ENCODE measurements at places on chromosomes 11 and 22.
A peak's percentile ranks its signal among the peaks of the same experiment; 100 is the strongest.

DNA sequence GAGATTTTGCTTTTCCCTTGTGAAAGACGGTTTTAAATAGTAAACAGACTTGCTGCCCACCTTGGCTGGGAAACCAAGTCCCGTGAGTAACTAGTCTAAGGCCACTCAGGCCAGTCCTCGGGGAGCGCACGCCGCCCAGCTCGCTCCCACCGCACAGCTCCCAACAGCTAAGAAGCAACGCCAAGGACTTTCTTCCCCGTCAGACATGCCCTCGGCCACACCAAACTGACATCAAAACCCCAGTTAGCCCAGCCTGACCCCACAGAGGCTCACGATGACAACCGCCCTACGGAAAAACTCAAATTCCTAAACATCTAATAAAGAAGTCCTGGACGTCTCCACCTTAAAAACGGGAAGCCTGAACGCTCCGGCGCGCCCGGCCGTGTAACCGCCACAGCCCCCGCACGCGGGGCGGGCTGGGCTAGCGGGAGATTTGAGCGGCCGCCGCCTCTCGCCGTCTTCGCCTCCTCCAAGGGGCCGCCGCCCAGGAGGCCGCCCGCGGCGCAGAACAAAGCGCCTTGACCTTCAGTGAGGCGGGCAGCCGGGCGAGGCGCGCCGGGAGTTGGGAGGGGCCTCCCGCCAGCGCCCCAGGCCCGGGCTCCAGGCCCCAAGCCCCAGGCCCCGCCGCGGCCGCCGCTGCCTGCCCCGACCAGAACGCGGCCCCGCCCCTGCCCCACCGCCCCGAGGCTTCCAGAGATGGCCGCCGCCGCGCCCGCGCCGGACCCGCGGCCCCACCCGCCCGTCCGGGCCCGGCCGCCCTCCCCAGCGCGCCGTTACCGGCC is 486 bp downstream of the NAP1L4 start:
- DNase-seq = no peak

GRCh38 chr11:134656861-134657540 is 245.0 kb upstream of the B3GAT1 start:
- DNase-seq = no peak

DNA sequence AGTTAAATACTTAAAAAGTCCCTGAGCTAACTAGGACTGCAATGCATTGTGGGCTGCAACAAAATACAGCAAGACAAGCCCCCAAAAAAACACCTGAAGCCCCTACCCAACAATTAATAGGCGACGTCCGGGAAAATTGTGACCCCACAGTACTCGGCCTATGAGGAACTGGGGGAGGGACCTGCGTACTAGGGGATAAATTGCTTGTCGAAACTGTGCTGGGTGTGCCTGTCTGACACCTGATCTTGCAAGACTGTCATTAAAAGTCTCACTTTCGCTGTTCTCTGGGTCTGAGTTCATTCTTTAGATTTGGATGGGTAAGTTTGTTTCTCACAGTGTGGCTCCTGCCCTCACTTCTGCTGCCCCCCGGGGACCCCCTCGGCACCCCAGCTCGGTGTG is 15.2 kb downstream of the TANGO2 start:
- DNase-seq = no peak

DNA sequence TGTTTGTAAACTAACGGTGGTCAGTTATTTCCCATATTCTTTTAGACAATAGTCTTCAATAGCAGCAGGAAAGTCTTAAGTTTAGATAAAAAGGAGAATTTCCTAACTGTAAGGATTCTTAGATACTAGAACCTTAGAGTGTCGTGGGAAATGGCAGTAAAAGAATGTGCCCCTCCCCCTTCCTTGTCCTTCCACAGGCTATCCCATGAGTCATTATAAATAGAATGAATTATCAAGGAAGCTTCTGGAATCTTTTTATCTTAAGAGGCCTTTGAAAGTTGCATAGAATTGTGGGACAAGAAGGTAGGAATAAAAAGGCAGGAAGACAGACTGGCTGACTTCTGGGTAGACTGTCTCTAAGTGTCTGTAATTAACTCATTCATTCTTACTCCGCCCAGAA is 165.2 kb upstream of the TBCEL start:
- DNase-seq = no peak

GRCh38 chr11:76506833-76507232 is 62.0 kb downstream of the EMSY start:
- DNase-seq = no peak

GRCh38 chr11:77309401-77310085 is 8.1 kb upstream of the GDPD4 start:
- DNase-seq = no peak

DNA sequence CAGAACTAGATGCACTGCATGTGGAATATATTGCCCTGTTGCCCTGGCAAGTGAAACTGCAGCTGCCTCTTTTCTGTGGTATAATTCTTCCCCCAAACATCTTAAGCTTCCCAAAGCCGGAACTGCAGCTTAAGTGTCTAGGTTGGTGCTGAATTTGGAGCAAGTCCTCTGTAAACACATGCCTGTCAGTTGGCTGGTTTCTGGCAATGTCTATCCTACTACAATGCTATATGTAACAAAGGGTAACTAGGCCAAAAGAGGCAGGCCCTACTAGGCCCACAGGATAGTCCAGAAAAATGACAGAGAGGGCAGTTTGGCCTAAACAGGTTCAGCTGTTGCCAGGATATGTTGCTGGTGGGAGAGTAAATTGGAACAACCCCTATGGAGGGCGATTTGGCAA is 27.9 kb downstream of the ASCC2 start:
- no peak for DNase-seq

DNA sequence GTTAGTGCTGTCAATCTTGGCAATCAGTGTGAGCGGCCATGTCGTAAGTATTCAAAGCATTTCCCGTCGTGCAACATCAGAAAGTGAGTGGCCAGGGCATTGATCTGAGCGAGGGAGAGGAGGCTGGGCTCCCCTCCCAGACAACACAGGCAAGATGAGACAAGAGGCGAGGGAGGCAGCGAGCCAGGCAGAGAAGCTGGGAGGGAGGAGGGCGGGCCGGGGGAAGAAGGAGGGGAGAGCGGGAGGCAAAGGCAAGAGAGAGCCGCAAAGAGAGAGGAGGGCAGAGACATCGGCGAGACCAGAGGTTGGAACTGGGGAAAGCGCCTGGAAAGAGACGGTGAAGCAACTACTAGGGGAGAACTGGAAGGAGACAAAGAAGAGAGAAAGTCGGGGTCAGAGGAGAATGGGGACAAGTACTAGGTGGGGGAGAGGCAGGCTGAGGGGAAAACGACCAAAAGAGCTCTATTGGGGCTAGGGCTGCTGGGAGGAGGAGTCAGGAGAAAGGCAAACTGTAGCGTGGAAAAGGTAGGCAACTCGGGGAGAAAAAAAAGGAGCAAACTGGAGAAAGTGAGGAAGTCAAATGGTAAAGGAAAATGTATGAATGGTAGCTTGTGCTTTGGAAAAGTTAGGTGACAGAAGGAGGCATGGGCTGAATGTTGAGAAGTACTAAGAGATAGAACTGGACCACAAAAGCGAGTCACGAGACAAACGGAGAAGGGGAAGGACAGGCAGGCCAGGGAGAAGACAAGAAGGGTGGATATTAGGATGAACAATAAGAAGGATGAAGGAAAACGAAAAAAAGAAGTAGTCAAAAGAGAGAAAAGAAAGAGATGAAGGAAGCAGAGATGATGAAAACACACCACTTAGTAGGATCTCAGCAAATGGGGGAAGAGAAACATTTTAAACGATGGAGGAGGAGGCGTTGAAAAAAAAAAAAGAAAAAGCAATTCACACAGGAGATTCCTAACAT is 130.5 kb upstream of the C11orf58 start:
- no peak for DNase-seq

DNA sequence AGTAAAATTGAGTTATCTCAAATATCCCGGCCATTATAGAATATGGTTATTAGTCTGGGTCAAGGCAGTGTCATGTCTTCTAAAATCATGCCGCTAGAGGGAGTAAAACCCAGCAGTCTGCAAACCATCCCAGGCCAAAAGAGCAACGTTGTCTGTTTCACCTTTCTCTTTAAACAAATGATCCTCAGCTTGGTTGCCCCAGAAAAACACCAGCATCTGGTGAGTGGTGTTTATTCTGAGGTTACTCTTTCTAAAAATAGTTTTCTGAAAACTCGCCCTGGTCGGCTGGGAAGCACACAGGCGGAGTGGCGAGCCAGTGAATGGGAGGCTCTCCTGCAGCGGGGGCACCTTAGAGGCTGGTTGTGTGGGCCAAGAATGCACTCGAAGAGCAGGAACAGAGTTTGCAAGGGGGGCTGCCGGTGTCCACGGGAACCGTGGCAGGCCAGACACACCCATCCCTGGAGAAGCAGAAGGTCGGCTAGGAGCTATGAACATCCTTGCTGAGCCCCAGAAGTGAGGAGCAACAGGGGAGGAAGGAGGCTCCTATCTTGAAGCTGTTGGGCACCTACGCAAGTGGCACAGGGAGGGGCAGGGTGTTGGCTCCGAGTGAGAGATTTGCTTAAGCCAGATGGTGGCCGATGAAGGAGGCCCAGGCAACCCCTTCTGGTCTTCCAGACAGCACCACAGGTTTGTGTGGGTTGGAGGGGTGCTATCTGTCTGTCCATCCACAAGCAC is 297.1 kb downstream of the ETS1 start:
- peak; percentile 77 for DNase-seq

DNA sequence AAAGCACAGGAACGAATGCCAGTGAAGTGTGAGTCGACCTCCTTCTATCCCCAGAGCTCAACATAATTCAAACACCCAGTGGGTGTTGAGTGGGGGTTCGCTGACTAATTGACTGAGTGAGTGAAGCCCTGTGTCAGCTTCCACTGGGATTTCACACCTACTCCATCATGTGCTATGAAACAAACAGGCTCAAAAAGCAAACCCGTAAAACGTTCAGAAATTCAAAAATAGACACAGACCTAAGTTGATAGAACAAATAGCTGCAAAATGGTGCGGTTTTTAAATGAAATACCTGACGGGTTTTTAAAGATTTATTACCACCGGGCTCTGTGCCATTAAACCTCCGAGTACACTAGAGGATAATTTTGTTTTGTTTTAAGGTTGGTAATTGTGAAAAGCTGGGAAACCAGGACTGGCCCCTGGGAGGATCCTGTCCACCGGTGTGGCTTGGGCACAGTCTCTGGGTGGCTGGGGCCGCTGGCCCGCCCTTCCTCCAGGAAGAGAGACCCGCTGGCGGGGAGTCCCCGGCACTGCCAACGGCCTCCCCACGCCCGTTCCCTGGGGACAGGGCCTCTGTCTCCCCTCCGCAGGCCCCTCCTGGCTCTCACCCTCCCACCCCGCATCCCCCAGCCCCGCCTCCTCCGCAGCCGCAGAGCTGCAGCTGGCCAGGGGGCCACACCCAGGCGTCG is 13.6 kb downstream of the KCNJ5 start:
- no peak for DNase-seq

- DNase-seq = no peak
Measured at GRCh38 chr22:49499433-49500075, 328.1 kb downstream of the BRD1 start.

GRCh38 chr11:95245038-95245437 is 14.0 kb upstream of the SESN3 start:
- DNase-seq = no peak

DNA sequence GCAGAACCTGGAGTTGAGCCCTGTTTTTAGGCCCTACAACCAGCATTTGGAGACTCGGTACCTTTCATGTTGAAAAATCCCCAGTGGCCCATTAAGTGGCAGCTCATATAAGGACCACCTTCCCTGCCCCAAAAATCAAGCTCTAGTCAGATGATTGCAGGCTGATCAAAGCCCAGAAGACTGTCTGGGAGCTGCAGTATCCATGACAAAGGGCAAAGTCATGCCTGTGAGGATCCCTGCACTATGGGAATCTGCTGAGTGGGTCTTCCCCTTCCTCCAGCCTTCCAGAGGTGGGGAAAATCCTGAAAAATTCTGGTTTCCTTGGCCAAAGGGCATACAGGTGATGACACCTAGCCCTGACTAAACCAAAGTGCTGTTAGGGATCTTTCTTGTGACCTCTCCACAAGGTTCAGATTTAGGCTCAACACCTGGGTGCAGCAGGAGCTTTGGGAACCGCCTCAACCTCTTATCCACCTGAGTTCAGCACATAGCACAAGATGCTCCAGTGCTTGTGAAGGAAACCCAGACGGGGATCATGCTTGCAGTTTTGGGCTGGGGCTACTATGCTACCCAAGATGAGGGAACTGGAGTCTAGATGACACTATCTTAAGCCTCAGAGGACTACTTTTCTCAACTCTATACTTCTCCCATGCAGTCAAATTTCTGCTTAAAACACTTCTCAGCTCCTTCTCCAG is 1.2 kb upstream of the TRIM3 start:
- no peak for DNase-seq

DNA sequence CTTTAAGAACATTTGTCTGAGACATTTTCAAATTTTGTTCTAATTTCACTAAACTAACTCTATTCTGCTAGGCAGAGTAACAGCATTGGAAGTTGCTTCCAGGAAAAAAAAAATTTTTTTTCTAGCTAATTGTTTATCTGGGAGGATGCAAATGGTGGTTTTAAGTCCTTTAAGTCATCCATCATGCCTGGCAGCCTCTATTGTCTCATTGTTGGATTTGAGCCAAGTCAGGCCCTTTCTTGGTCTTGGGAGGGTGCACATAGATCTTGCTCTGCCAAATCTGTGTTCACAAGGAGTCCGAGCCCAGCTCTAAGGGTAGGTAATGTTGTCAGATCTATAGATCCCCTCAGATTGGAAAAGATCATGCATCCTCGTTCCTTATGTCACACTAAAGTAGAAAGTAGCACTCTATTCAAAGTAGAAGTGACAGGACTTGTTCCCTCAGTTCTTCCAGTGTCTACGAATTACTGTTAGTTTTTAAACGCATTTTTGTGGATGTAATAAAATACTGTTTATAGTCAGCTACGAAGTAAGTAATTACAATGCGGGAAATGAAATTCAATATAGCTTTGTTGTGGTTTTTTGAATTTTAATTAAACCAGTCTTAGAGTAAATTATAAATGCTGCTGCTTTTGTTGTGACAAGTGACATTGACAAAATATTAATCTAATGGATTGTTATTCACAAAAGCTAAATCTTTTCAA is 166.0 kb upstream of the RASSF10 start:
- no peak for DNase-seq

DNA sequence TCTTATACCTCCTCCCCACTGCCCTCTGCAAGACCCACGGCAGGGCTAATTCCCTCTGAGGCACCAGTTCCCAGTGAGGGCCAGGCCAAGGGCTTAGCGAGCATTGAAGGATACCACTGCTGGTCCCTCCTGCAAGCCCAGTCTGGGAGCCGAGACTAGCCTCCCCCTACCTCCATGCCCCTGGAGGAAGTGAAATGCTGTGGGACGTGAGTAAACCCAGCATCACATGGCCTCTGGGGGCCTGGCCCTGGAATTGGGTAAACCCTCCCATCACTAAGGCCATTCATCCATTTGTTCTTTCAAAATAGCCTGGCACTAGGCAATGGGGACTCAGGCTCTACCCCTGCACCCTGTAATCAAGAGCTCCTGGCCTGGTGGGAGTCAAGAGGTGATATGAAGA is 24.7 kb downstream of the ARAP1 start:
- no peak for DNase-seq

GRCh38 chr11:111010391-111011274 is 234.9 kb upstream of the POU2AF2 start:
- DNase-seq = no peak

GRCh38 chr22:24981656-24982055 is 29.1 kb downstream of the KIAA1671 start:
- no peak for DNase-seq

- DNase-seq = no peak
Measured at GRCh38 chr22:37808294-37808657, 542 bp downstream of the GCAT start.
